ENCODE measurements at places on chromosomes 3 and 15.

- DNase-seq, result peak; percentile 39
Observed at GRCh38 chr3:168952551-168952950, 711.0 kb downstream of the MECOM start.

DNA sequence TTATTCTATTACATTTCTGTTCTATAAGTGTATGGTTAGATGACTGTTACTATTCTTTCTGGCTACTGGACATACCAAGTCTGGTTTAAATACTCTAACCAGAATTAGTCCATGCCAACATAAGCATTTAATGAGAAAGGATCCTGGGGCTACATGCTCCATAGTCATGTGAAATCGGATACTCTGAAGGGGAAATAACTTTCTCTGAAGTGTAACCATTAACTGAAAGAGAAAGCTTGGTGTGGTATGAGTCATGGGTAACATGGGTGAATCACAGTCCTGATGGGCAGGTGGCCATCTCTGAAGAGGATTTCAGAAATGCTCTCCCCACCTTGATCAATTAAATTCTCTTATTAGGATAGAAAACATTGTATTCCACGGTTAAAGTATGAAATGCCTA lies 69.4 kb downstream of the FHIT start:
- peak; percentile 90 for DNase-seq

DNA sequence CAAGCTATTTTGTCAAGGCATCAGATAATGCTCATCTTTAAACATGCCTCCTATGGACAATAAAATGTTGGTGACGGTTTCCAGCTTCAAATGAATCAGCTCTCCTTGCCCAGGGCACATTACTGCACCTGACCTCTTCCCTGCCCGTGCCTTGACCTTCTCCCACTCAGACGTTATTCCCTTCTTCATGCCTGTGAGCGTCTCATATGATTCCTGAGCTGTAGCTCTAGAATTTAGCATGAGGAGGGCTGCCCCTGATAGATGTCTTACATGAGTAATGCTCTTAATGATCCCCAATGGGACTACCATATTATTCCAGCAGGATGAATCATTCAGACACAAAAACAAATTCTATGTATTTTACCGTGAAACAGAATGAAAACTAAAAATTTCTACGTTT lies 762.7 kb downstream of the ROBO1 start:
- no peak for DNase-seq

DNA sequence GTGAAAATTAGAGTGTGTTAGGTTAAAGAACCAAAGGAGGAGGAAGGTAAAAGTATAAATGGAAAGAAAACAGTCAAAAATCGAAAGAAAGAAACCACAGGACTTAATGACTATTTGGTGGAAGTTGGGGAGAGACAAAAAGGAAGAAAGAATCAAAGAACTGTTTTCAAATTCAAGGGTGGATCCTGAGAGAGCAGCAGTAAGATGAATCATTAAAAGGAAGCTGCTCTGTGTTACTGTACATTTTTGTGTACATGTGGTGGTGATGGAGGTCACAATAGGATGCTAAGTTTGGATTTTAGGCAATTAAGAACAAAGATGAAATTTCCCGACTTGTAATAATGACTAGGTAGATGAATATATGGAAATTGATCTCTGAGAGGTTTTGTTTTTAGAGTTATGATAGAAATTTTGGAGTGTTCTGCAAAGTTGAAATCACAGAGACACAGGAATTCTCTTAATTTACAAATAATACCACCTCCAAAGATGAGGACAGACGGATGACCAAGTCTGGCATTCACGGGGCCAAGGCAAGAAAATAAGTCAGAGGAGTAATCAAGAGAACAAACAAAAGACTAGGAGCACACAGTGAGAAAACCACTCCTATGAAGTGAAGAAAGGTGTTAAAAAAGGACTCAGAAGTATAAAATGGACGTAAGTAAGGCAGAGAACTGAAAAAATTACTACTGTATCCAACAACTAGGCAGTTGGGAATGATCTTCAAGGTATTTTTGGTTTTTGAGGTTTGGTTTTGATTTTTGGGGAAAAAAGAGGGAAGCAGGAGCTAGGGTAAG lies 7.1 kb downstream of the DHX36 start:
- DNase-seq, result no peak

- no peak for DNase-seq
Observed at GRCh38 chr3:66080167-66080566, 41.4 kb upstream of the MAGI1 start.

- DNase-seq, result no peak
Observed at GRCh38 chr3:176741664-176742047, 455.6 kb downstream of the TBL1XR1 start.

GRCh38 chr15:42553554-42553953 lies 4.9 kb downstream of the HAUS2 start:
- no peak for DNase-seq

DNA sequence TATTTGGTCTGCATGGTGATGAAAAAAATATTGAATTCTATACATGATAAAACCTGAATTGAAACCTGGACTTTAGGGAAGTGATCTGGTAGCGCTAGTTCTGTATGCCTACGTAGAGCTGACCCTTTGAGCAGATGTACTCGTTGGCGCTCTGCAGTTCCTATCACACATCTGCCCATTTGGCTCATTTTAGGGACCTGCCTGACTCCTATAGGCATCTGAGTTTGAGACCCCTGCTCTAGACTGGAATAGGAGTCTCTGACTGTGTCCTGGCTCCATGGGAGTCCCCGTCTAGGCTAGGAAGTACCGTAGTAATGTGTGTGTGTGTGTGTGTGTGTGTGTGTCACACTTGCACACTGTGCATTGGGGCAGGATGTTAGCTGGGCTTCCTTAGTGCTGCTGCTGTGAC lies 21.2 kb downstream of the STARD5 start:
- DNase-seq, result no peak

DNA sequence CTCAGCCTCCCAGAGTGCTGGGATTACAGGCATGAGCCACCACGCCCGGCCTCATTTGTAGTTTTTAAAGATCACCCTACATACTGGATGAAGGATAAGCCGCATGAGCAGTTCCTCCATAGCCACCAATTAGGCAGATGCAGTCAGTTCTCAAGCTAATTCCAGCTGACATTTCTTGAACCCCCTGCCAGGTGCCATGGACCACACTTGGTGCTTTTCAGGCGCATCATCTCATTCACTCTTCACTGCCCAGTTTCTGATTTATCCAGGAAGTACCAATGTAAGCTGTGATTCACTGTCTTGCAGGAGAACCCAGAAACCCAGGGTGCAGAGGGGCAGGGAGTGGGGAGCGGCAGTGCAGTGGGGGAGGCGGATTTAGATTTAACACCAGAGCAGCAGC lies 56.5 kb upstream of the RASA2 start:
- DNase-seq, result no peak

- DNase-seq, result peak; percentile 72
Observed at GRCh38 chr15:51192521-51193280, 98.0 kb upstream of the TNFAIP8L3 start.

GRCh38 chr15:74383286-74383685 lies 15.8 kb upstream of the CYP11A1 start:
- DNase-seq, result no peak

DNA sequence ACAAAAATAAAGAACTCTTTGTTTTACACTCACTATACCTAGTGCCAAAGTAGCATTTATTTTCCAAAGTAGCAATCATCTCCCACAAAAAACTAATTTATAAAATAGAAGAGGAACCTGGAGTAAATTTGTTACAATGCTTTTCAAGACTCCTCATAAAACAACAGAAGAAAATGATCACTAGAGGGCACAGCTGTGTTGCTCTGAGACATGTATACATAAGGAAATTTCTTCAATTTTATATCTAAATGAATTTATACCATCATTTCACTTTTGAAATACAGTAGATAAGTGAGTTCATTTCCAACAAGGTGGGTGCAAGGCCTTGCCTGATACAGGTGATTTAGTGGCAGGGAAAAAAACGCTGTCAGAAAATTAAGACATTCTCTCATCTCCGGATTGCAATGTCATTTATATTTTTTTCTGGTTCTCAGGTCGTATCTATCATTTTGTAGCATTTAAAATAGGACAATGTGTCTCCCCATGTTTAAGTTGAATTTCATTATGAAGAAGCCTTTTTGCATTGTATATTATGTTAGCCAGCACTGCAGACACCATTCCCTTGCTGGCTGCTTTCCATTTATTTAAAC lies 25.3 kb upstream of the ARHGEF26 start:
- peak; percentile 26 for DNase-seq

DNA sequence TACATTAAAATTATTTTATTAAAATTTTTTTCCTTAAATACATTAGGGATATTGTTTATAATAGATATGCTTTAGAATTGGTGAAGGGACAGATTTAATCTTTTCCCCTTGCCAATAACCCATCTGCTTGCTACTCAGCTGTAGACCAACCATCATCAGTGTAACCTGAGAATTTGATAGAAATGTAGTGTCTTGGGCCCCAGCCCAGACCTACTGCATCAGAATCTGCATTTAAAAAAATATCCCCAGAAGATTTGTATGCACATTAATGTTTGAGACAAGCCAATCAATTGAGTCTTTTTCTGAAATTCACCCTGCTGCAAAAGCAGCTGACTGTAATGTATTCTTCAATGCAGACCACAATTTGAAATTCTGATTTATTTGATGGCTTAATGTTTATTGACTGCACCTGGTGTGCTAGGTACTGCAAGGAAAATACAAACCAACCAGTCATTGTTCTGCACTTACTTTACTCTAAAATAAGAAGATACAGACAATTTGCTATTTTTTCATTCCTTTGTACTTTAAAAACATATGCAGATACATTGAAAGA lies 190.7 kb upstream of the SGO1 start:
- DNase-seq, result no peak

GRCh38 chr3:182139627-182140357 lies 428.1 kb downstream of the SOX2 start:
- DNase-seq, result no peak

DNA sequence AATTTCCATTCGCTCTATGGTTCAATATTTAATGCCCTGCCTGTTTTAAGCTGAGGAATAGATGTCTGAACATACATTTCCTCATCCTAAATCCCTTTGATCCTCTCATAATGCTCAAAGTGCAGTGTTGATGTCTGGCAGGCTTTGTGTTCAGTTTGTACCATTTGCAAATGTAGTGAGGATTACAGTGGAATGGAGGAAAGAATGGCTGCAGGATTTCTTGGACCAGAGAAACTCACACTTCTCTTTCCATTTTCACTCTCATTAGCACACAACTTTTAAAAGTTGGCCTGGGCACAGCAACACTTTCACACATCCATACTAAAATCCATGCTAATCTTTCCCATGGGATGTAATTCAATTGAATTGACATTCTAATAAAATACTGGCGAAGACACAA lies 28.6 kb upstream of the THRB start:
- no peak for DNase-seq

DNA sequence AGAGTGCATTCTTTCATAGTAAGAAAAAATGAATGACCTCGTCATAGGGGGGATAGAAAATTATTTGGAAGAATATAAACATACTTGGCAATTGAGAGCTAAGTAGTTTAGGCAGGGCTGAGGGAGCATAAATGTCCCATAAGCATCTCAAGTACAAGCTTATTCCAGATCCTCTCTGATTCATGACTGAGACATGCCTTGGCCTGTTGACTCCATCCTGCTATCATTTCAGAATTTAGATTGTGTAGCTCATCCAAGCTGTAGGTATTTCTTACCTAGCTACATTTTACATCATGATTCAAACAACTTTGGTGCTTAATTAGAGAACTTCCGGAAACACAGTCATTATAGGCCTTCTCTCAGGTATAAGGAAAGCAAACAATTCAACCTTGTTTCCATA lies 12.3 kb downstream of the POGLUT1 start:
- no peak for DNase-seq

DNA sequence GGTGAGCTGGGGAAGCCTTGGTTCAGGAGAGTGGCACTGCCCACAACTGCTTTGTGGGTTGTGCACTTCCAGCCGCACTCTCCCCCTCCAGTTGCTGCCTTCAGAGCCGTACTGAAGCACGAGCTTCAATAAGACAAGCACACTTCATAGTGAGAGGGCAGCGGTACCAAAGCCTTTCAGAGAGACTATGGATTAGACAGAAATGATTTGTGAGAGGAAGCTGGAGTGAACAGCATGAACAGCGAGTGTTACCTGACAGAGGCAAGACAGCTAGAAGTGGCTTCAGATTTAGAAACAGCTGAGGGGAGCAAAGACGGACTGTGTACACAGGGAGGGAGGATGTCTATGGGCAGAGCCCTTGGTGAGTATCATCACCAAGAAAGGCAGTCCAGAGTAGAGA lies 31.1 kb downstream of the HCLS1 start:
- no peak for DNase-seq

DNA sequence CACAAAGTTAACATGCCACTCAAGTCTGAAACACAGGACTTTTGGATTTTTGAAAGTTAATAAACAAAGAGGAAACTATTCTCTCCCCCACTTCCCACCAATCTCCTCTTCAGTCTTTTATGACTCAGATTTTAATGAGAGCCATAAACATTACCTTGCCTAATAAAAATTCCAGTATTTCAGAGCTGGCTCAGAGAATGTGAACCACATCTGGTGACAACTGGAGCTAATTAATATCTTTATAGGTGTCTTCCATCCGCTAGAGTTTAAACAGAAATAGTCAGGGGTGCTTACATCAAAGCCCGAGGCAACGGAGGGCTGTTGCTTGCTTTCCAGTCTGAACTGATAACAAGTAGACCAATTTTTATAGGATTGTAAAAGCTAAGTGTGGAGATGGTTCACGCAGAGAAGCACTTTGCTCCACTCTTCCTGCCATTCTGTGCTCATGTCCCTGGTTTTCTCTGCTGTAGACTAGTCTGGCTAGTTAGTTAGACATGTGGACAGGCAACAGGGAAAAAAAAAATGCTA lies 363.6 kb downstream of the NR2F2 start:
- no peak for DNase-seq

GRCh38 chr3:55873523-55874254 lies 386.6 kb upstream of the WNT5A start:
- no peak for DNase-seq

GRCh38 chr15:78675206-78675605 lies 34.2 kb upstream of the CHRNB4 start:
- DNase-seq, result no peak

DNA sequence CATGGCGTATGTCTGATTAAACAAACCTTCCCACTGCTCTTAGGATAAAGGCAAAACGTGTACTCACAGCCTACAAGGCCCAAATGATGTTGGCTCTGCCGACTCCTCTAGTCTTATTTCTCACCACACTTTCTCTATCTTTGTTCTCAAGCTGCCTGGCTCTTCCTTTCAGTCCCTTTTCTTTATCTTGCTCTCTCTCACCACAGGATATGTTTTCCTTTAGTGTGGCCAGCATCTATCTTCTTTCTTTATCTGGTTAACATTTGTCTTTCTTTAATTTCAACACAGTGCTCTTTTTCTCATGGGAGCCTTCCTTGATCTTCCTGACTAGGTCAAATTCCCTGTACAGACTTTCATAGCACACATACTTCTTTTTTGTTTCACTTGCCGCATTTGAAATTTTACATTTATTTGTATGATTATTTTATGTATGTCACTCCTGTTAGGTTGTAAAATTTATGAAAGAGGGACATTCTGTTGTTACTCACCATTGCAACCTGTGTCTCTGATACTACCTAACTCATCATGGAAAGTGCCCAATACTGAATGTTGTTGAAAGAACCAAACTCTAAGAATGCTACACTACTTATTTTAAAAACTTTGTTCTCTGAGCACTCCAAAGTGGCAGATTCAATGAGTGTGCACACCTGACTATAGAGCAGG lies 328.9 kb upstream of the CBLB start:
- no peak for DNase-seq

- DNase-seq, result no peak
Observed at GRCh38 chr3:154684021-154684420, 254.0 kb upstream of the GPR149 start.

All from ACHN (cell line).